Natural killer cell treated with Interleukin-12 subunit alpha and Interleukin-12 subunit beta and Interleukin-15 and Interleukin-18, amount 100 ng/mL, for 72 hours (primary cell): ENCODE measurements at places on chromosomes 13 and 19. TPM values are rescaled to one million over a fixed set of nuclear protein-coding genes. Genes with fewer than 3 reads are reported as not detected.

Gene WTIP
- total RNA-seq: 1.2 TPM

Gene CABP5
- total RNA-seq: not detected

Gene SOX1
- total RNA-seq: not detected

Gene SYNGR4
- total RNA-seq: 0.45 TPM

Gene S1PR5
- total RNA-seq: 16.3 TPM

Gene HMGB1
- 302 TPM for total RNA-seq

Gene PTGER1
- total RNA-seq: 0.67 TPM

Gene FGF21
- total RNA-seq: not detected

Gene MEIS3
- not detected for total RNA-seq

Gene STK11
- total RNA-seq: 79.2 TPM

Gene TNFSF9
- 3.8 TPM for total RNA-seq

Gene B3GNT3
- total RNA-seq: not detected

Gene IRF3
- total RNA-seq: 167 TPM

Gene CD70
- total RNA-seq: 26.1 TPM

Gene PPM1N
- total RNA-seq: 3.2 TPM

Gene PROZ
- not detected for total RNA-seq

Gene NCR1
- 253 TPM for total RNA-seq

Gene TJP3
- 2.1 TPM for total RNA-seq
